Breast epithelium (tissue), 4 donors: ENCODE measurements at places on chromosomes 5 and 9. TPM values are rescaled to one million over a fixed set of nuclear protein-coding genes. Genes with fewer than 3 reads are reported as not detected.

Gene AGGF1
- 25.6 TPM for total RNA-seq

GRCh38 chr5:16137177-16137576, 42.4 kb downstream of the MARCHF11 start:
- no peaks in the 10 kb centered on the region for H3K4me1 ChIP-seq
- H3K27ac ChIP-seq: no peak overlapping the region
- no peak overlapping the region for H3K4me3 ChIP-seq
- H3K36me3 ChIP-seq: no peaks in the 10 kb centered on the region
- no peaks in the 10 kb centered on the region for H3K27me3 ChIP-seq

DNA sequence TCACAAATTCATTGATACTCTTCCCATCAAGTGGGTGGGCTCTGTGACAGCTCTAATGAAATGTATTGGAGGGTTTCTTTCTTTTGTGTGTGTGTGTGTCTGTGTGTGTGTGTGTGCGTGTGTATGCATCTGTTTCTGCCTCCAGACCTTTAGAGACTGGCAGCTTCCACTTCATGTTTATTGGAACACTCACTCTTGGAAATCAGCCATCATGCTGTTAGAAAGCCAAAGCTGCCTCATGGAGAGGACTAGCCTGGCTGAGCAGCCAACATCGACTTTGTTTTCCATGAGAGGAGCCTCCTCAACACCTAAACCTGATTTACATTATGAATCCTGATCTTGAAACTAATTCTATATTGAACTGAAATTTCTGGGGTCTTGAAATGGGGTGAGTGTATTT, 128.5 kb upstream of the FAM174A start:
- no peaks in the 10 kb centered on the region for H3K27me3 ChIP-seq
- H3K36me3 ChIP-seq: no peaks in the 10 kb centered on the region
- H3K4me3 ChIP-seq: no peak overlapping the region
- no peak for DNase-seq
- H3K27ac ChIP-seq: no peak overlapping the region

Gene BTNL3
- total RNA-seq: not detected

GRCh38 chr5:15647251-15647650, 147.3 kb downstream of the FBXL7 start:
- no peak overlapping the region for H3K4me3 ChIP-seq
- no peak for DNase-seq
- peaks cover 2% of the 10 kb centered on the region for H3K4me1 ChIP-seq
- H3K36me3 ChIP-seq: no peaks in the 10 kb centered on the region
- H3K27me3 ChIP-seq: no peaks in the 10 kb centered on the region
- peak overlapping the region; percentile 80 for H3K27ac ChIP-seq

DNA sequence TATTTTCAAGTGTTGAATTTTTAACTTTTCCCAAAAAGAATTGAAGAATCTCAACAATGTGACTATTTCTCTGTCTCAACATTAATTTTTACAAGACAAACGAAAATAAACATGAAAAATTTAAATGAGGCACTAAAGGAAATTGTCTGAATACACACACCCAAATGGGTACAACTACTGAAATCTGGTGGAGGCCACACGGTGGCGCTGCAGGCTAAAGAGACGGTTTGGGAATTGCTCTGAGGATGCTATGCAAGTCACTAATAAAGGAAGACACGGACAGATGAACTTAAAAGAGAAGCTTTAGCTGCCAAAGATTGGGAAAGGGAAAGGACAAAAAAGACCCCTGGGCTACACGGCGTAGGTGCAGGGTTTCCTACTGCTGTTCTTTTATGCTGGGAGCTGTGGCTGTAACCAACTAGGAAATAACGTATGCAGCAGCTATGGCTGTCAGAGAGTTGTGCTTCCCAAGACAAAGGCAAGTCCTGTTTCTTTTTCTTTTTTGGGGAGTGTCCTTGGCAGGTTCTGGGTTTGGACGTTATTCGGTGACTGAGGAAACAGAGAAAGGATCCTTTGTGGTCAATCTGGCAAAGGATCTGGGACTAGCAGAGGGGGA, at the start of gene PCDHB10:
PCDHB10 (plus strand) TSS at position 244 of the 616 bp plus-strand sequence; CDS start at position 444, 200 bp downstream.
- no peaks in the 10 kb centered on the region for H3K4me1 ChIP-seq
- no peak within 1 kb of the TSS for H3K27ac ChIP-seq
- no peaks in the 10 kb centered on the region for H3K27me3 ChIP-seq
- no peak for DNase-seq
- H3K4me3 ChIP-seq: no peak within 1 kb of the TSS

Gene HAND1
- total RNA-seq: 0.59 TPM

Gene EMB
- total RNA-seq: 24.1 TPM

DNA sequence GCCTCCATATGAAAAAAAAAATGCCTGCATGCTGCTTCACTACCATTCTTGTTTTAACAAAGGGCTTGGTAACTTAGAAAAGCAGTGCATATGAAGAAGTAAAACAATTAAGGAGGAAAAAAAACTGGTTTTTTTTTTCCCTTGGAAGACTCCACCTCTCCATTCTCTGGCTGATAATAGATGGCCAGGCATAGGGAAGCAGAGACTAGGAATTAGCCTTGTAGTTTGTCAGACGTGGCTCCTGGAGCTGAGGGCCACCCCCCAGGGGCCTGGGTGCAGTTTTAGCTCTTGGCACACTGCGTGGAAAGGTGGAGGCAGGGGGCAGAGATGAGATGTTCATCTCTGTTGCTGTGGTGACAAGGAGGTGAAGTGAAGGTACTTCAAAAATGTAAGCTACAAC, 42.7 kb downstream of the WDR36 start:
- no peaks in the 10 kb centered on the region for H3K27me3 ChIP-seq
- DNase-seq: no peak
- H3K36me3 ChIP-seq: no peaks in the 10 kb centered on the region
- no peak overlapping the region for H3K4me3 ChIP-seq
- H3K27ac ChIP-seq: no peak overlapping the region
- no peaks in the 10 kb centered on the region for H3K4me1 ChIP-seq

- no peaks in the 10 kb centered on the region for H3K36me3 ChIP-seq
- no peak overlapping the region for H3K4me3 ChIP-seq
- H3K27ac ChIP-seq: no peak overlapping the region
- no peak for DNase-seq
- H3K4me1 ChIP-seq: no peaks in the 10 kb centered on the region
These were observed 41.0 kb downstream of the ESM1 start for GRCh38 chr5:54944364-54944763.

GRCh38 chr9:33714989-33715388, 80.4 kb upstream of the PRSS3 start:
- H3K27ac ChIP-seq: no peak overlapping the region
- no peak for DNase-seq
- no peaks in the 10 kb centered on the region for H3K27me3 ChIP-seq
- no peaks in the 10 kb centered on the region for H3K36me3 ChIP-seq
- no peaks in the 10 kb centered on the region for H3K4me1 ChIP-seq

GRCh38 chr5:5381310-5381913, 41.1 kb upstream of the ICE1 start:
- no peak overlapping the region for H3K27ac ChIP-seq
- no peaks in the 10 kb centered on the region for H3K4me1 ChIP-seq
- H3K4me3 ChIP-seq: no peak overlapping the region

Gene STOM
- 444 TPM for total RNA-seq

DNA sequence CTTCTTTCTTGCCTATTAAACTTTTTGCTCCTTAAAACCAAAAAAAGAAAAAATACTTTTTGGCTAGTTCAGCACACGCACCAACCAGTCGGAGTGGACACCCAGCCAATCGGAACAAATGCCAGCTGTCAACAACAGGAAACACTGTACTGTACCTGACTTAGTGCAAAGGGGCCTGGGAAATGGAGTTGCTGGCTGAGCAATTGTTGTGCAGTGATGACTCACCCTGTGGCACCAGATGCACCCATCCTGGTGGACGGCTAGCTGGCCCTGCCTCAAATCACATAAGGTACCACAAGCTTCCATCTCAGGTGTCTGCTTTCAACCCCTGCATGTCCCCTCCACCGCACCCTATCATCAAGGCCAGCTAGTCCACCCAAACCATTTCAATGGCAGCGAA, 20.9 kb downstream of the FOXE1 start:
- H3K27ac ChIP-seq: no peak overlapping the region
- H3K4me3 ChIP-seq: no peak overlapping the region
- no peaks in the 10 kb centered on the region for H3K4me1 ChIP-seq
- no peak for DNase-seq
- H3K36me3 ChIP-seq: no peaks in the 10 kb centered on the region

DNA sequence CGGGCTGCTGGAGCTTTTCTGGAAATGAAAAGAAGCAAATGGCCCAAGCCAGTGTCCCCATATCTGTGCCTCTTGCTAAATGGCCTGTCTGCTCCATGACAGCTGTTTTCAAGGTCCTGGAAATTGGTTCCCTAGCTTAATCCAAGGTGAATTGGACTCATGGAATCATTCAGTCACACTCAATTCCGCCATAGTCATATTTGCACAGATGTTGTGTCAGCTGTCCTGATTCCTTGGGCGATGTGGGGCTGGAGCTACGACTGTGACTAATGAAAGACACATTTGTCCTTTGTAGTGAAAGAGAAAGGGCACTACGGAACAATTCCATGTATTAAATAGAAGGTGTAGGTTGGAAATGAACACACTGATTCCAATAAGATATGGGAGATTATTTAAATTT, 102.9 kb upstream of the MEGF10 start:
- no peaks in the 10 kb centered on the region for H3K4me1 ChIP-seq
- no peak overlapping the region for H3K27ac ChIP-seq
- no peak overlapping the region for H3K4me3 ChIP-seq
- DNase-seq: no peak

GRCh38 chr9:14279671-14280070, 34.3 kb downstream of the NFIB start:
- H3K36me3 ChIP-seq: no peaks in the 10 kb centered on the region
- H3K4me1 ChIP-seq: peaks cover 6% of the 10 kb centered on the region
- H3K27ac ChIP-seq: no peak overlapping the region
- no peak overlapping the region for H3K4me3 ChIP-seq

DNA sequence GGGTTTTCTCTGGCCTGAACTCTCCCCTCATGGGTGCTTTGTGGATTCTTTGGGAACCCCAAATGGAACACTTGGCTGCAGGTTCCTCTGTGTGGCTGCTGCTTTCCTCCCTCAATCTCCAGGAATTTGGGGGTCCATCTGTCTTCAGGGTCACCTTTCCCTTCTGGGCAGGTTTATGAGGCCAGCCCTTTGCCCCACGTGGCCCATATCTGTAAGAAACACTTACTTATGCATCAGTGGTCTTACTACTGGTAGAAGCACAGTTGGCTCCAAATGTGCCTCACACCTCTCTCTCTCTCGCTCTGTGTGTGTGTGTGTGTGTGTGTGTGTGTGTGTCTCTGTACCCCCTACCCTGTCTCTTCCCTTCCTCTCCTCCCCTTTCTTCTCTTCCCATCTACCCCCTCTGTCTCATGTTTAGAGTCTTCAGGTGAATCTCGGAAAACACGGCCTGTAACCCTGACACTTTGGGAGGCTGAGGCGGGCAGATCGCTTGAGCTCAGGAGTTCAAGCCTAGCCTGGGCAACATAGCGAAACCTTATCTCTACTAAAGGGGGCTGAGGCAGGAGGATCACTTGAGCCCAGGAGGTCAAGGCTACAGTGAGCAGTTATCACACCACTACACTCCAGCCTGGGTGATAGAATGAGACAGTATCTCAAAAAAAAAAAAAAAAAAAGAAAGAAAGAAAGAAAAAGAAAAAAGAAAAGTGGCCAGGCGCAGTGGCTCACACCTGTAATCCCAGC, 26.8 kb downstream of the C5orf15 start:
- no peak for DNase-seq
- no peak overlapping the region for H3K27ac ChIP-seq
- no peaks in the 10 kb centered on the region for H3K36me3 ChIP-seq
- H3K27me3 ChIP-seq: no peaks in the 10 kb centered on the region
- no peak overlapping the region for H3K4me3 ChIP-seq

DNA sequence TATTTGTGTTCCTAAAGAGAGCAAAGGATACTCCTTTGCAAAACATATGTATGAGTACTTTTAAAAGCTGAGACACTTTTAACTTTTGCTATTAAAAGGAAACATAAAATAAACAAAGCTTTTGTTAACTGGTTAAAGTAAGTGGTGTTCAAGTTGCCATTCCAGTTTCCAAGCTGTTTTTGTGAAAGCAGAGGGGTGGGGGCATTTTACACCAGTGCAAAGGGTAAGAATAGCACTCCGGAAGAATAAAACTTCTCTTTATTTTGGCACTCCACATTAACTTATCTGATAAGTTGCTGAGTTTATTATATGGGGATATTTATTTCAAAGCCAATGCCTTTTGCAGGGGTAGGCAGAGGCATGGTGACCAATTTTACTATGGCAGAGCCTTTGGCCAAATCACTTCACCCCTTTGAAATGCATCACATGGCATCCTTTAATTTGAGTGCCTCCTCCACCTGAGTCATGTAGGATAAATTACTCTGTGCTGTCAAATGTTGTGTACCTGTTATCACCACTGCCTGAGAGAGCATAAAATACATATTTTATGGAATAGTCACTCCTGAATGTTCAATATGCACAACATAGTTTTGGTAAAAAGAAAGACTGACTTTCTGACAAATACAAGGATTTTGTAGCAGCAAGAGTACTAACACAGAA, 62.9 kb downstream of the MLLT3 start:
- H3K27ac ChIP-seq: no peak overlapping the region
- H3K36me3 ChIP-seq: no peaks in the 10 kb centered on the region
- DNase-seq: no peak
- no peaks in the 10 kb centered on the region for H3K27me3 ChIP-seq
- no peaks in the 10 kb centered on the region for H3K4me1 ChIP-seq
- no peak overlapping the region for H3K4me3 ChIP-seq

Gene DAB2IP
- 55.8 TPM for total RNA-seq

GRCh38 chr5:24623031-24623430, 21.7 kb downstream of the CDH10 start:
- H3K27me3 ChIP-seq: no peaks in the 10 kb centered on the region
- no peak overlapping the region for H3K4me3 ChIP-seq
- H3K4me1 ChIP-seq: no peaks in the 10 kb centered on the region
- H3K27ac ChIP-seq: no peak overlapping the region

Gene INSL4
- total RNA-seq: not detected

DNA sequence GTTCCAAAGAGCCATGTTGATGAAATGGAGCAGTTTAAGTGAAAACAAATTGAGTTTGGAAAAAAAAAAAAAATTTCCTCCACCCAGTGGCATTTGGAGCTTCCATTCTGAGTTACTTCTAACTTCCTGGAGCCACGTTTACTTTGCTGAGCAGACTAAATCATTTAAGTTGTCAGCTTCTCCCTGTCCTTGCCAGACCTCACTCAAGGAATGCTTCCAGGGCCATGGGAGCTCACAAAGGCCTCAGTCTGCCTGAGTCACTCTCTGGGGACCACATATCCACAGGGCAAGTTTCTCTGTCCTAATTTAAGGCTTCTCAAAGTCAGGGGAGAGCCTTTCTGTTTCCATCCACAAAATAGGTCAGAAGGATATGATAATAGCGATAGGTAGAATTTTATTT, 210.3 kb upstream of the TNC start:
- DNase-seq: no peak
- H3K4me1 ChIP-seq: no peaks in the 10 kb centered on the region
- H3K27ac ChIP-seq: no peak overlapping the region
- H3K36me3 ChIP-seq: no peaks in the 10 kb centered on the region
- H3K4me3 ChIP-seq: no peak overlapping the region
